Stimulated activated CD4-positive, alpha-beta T cell treated with anti-CD3 and anti-CD28 coated beads, TNF-alpha, amount 100 ng/mL, for 4 hours (primary cell): ENCODE measurements at places on chromosomes 5 and 9.

DNA sequence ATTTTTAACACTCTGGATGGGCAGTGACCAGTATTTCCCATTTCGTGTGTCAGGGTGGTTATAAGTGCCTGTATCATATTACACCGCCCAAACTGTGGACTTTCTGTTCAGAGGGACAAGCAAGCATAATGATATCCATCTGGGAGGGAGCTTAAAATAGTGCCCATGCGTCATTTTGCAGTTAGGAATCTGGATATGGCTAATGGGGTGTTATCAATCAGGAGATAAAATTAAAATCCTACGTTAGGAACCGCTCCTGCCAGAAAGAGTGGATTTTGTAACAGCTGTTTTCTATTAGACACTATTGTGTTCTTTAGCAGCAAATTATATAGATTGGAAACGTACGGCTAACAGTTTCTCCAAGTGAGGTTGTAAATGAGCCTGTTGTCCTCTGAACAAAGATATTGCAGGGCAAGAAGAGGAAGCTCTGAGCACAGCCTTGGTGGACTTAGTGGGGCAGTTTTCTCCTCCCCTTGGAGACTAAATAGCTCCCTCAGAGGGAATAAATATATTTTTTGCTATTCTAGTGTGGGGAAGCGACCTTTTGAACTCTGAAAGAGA, 160.4 kb downstream of the SPATA31D1 start:
- DNase-seq = no peak

GRCh38 chr5:127536687-127537086, 19.2 kb downstream of the PRRC1 start:
- DNase-seq = no peak

DNA sequence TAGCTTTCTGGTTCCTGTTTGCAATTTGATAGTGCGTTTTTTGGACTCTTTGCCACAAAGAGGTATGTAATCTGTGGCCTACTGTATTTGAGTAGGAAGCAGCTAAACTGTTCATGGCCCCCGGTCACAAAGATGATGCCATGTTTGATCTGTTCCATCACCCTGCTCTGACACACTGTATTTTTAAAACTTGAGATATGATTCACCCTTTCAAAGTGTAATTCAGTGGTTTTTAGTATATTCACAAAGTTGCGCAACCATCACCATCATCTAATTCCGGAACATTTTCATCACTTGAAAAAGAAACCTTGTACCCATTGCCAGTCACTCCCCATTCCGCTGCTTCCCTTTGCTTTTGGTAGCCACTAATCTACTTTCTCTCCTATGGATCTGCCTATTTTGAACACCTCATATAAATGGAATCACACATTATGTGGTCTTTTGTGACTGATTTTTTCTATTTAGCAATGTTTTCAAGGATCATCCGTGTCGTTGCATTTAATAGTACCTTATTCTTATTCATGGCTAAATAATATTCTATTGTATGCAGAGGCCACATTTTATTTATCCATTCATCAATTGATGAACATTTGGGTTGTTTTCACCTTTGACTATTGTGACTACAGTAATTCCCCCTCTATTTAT, 141.6 kb downstream of the NR3C1 start:
- DNase-seq = no peak

DNA sequence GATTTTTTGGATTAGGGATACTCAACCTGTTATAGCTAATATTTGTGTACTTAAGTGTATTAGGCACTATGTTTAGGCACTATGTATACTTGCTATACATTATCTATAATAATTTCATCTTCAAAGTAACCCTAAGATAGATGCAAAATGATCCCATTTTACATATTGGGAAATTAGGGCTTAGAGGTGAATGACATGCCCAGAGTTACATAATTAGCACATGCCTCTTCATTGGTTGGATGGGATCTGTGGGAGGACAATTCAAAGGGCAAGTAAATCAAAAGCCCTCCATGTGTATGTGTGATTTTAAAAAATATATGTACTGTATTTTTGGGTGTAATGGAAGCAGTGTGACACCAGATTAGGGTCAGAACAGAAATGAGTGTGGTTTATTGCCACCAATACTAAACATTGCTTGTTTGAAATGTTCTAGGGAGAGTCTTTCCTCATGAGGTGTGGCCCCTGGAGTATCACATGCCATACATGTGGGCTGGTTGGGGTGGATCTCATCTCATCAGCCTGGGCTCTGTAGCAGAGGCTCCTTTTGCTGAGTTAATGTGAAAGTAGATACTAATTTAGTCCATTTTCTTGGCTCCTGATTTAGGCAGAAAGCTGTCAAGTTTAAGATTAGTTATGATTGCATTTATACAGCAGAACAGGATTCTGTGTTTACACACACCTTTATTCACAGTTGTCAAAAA, 5.5 kb downstream of the C9orf85 start:
- DNase-seq = no peak

DNA sequence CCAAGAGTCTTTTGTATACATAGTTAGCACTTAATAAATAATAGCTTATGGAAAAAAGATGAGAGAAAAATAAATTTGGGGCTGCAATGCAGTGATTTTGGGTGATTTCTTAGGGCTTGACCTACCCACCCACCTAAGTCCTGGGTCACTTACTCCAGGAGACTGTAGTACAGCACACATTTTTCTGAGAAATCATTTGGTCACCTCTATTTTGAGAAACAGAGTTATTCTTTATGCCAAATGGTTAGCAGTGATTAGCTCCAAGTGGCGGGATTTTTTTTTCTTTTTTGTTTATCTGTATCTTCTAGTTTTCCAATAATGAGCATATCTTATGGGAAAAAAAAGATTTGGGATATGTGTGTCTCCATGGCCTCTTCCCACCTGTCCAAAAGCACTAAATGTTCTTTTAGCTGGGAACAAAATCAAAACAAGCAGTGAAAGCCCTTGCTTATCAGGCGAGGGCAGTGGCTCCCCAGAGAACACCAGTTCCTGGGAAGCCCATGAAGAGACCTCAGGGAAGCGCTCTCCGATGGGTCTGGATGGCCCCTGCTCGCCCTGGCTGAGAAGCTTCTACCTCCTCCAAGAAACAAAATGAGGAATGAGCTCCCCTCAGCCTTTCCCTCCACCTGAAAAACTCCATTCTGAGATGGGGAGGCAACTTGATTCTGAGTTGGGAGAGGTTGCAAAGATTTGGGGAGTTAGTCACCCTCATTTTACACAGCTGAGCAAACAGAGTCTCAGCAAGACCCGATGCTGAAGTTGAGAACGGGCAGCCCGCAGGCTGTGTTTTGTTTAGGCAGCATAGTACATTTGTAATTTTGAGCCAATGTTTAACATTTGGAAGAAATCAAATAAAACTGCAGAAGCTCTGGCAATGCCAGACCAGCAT, 69.9 kb downstream of the CYFIP2 start:
- no peak for DNase-seq

DNA sequence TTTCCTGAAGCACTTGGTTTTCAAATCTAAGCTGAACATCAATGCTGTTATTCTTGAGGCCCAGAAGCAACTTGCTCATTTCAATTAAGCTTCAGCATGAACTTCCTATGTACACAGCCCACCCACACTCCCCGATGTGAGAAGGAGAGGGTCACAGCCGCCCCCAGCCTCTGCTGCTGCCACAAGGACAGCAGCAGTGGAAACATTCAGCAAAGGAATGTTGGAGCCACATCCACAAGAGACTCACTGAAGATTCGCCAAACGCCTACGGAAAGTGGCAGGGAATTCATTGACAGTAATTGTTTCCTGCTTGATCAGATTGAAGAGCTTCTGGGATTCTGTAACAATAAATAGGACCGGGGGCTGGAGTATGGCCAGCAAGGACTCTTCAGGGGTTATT, 2.9 kb downstream of the TGFBI start:
- no peak for DNase-seq

- no peak for DNase-seq
These were observed 1.3 kb upstream of the ST8SIA4 start for GRCh38 chr5:100904259-100904861.

DNA sequence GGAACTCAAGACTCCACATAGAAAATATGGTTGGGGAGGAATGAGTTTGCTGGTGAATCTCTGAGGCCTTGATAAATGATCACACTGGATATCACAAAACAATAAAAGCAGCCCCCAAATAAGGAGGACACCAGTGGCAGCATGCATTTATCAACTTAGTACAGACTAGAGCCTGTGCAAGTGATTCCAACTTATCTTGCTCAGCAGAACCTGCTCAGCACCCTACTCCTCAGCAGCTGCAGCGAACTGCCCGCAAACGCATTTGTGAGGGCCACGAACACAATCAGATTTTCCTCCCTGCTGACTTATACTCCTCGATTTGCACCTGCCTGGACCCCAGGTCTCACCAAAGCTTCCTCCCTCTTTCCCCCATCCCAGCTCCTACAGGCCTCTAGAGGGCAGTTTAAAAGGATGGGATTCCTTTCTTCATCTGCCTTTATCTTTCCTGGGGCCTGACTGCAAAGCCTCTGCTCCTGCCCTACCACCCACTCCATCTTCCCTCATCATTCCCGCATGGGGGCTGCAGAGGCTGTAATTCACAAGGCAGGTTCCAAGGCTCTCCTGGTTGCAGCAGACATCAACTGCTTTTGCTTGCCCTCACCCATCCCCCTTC, 41.2 kb downstream of the ANKS6 start:
- DNase-seq = no peak

- no peak for DNase-seq
These were observed 139.2 kb upstream of the SMARCA2 start for GRCh38 chr9:1875921-1876448.

- DNase-seq = no peak
These were observed 261.6 kb downstream of the ARRDC3 start for GRCh38 chr5:91121347-91121993.

GRCh38 chr5:132790201-132790865, 13.3 kb upstream of the SEPTIN8 start:
- DNase-seq = no peak

DNA sequence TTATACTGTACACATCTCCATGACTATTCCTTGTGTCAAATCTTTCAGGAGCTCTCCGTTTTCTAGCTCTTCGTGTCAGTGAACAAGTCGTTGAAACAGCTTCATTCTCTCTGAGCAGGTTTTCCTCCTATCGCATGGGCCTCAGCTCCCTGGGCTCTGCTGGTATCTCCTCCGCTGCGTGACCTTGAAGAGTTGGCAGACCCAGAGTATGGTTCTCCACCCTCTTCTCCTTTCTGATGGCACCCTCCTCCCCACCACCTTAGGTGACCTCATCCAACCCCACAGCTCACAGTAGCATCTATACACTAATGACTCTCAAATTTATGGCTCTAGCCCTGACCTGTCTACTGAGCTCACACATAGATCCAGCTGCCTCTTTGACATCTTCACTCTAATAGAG, 36.0 kb upstream of the PDE8B start:
- DNase-seq = no peak

- no peak for DNase-seq
These were observed 44.1 kb downstream of the EPB41L4B start for GRCh38 chr9:109276469-109277440.

- DNase-seq = no peak
These were observed 976.9 kb downstream of the MAT2B start for GRCh38 chr5:164482351-164482750.

GRCh38 chr5:172985596-172985995, 2.0 kb downstream of the ATP6V0E1 start:
- no peak for DNase-seq

DNA sequence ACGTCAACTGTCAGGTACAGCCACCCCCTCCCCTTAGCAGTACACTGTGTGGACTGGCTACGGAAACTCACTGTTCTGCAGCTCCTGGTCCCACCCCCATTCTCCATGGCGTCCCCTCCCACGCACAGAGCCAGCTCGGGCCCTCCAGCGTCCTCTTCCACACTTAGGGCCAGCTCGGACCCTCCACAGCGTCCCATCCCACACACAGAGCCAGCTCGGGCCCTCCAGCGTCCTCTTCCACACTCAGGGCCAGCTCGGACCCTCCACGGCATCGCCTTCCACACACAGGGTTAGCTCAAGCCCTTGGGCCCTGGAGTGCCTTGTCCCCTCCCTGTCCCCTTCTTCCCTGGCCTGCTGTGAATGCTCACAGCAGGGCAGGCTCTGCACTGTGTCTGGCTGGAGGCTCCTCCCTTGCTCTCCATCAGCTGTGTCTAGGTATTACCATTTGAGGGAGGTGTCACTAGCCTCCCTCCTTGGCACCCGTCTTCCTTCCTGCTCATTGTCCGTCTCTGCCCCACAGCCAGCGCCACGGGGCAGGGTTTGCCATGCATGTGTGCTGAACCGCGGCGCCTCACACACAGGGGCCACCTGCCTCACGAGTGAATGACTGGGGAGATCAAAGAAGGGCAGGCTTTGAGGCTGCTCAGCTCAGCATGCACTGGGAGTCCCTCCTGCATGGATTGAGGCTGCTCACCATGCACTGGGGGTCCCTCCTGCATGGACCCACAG, 78.5 kb upstream of the CACNA1B start:
- no peak for DNase-seq

DNA sequence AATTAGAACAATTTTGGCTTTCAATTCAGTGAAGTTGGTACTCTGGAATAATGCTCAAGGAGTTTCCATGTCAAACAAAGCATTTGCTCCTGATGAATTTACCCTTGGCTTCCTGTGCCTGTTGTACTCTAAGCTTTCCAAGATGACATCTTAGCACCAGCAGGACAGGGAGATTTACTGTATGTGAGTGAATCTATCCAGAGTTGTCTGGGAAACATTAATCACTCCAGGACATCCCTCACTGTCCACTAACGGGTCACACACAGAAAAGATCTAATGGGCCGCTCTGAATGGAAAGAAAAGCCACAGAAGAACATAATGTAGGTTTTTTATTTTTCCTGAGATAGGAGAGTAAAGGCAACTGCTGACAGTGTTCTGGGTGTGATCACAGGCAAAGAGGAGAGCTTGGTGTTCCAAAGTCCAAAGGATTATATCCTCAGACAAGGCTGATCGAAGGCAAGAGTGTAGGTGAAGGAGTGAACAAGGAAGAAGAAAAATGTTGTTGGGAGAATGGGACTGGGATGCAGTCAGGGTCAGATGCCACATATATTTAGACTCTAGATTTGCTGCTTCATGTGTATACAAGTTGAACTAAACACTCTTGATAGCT, 167.7 kb upstream of the RPS23 start:
- DNase-seq = no peak

DNA sequence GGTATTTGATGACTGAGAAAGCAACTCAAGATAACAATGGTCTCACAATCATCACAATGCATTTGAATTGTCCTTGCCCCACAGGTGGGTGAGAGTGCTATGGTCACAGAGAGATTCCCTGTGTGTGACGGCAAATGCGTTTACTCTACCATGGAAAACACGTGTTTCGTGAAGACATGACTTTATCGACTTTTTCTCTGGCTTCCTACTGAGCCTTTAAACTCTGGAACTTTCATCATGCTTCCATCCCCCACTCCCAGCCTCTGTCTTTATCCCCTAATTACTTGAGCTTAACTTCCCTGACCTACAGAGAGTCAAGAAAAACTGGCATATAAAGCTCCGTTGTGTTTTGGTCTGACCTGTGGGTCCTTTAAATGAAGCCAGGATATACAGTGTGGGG, 414.1 kb upstream of the CLINT1 start:
- DNase-seq = no peak

- no peak for DNase-seq
These were observed 76.4 kb upstream of the FCN1 start for GRCh38 chr9:134993996-134994720.

GRCh38 chr5:102802708-102803458, 47.8 kb downstream of the PAM start:
- no peak for DNase-seq

- DNase-seq = no peak
These were observed 837 bp upstream of the AHRR start for GRCh38 chr5:320524-321229.
